ENCODE measurements at places on chromosomes 6 and 20.
A peak's percentile ranks its signal among the peaks of the same experiment; 100 is the strongest.

GRCh38 chr6:133710826-133711225 lies 178.1 kb upstream of the TCF21 start:
- no peak for DNase-seq

- DNase-seq: no peak
These were observed 107.4 kb downstream of the RPP40 start for GRCh38 chr6:4896401-4896800.

DNA sequence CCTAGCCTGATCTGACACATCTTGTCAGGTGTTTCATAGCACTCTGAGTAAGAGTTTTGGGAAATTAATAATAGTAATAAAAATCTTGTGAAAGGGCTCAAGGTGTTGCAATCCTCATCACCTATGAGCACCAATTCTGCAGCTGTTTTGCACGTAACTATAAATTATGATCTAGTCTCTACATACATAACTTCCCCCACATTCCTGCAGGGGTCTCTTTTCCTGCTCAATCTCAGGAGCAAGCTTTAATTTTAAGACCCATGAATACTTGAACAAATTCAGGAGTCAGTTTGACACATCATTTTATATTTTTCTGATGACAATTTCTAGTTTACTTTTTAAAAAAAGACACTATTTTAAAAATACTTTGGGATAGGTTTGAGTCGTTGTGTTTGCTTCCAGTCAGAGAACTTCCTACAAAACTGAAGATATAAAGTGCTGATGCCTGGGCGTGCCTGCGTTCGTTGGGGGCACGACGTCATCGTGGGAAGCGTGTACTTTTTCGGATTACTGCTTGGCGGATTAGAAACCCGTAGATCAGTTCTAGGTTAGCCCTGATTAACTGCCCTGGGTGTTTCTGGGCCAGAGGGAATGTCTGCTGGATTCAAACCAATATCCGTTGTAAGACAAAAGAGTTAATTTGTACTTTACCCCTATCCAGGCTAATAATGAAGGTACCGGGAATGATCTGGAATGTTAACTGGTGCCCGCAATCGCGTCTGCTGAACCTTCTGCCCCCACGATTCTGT lies 1.0 kb upstream of the E2F3 start:
- DNase-seq: peak; percentile 45

GRCh38 chr20:31430568-31431115 lies 9.8 kb upstream of the DEFB123 start:
- no peak for DNase-seq

- peak; percentile 79 for DNase-seq
These were observed 6.8 kb upstream of the MRPS10 start for GRCh38 chr6:42224222-42225028.

- DNase-seq: no peak
These were observed 167.9 kb upstream of the MCHR2 start for GRCh38 chr6:100161782-100162365.

GRCh38 chr6:101231606-101232235 lies 161.8 kb upstream of the GRIK2 start:
- no peak for DNase-seq

- DNase-seq: peak; percentile 92
These were observed 109.8 kb downstream of the HFE start for GRCh38 chr6:26196846-26197635.

DNA sequence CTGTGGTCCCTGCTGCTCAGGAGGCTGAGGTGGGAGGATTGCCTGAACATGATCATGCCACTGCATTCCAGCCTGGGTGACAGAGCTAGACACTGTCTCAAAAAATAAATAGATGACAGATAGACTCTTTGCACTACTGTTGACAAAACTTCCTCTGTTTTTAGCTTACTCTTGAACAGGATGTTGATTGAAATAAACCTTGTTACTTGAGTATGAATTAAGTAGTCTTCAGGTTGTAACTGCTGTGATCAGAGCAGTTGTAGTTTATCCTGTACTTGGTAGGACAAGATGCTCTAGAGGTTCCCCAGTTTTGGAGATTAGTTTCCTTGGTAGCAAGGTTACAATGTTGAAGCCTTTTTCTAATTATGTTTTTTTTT lies 1.5 kb downstream of the GTF3C6 start:
- DNase-seq: no peak

GRCh38 chr6:37004044-37004980 lies 1.1 kb upstream of the FGD2 start:
- DNase-seq: no peak

DNA sequence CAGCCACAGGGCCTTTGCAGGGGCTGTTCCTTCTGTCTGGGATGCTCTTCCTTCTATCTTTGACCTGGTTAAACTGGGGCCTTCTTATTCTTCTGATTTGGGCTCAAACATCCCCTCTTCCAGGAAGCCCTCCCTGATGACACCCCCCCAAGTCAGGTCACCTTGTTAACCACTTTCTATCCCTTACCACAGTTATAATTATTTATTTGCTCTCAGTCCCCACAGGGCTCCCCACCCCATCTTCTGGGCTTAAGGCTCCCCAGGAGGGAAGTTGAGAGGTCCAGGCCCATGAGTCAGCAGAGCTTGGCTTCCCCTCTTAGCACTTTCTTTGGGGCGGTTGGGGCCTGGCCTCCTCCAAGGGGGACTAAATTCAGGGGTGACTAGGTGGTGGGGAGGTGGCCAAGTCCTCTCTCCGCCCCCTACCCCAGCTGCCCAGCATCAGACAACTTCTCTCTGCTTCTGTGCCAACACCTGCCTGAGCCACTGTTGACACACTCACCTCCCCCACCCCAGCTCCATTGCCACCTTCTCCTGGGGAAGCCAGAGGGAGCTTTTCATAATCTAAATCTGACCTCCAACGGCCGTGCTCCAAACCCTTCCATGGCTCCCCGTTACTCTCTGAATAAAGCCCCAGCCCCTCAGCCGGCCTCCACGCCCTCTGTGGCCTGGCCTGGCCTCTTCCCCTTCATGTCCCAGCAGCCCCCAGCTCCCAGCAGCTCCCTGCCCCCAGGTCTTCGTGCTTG lies 70.0 kb downstream of the CEBPB start:
- no peak for DNase-seq

DNA sequence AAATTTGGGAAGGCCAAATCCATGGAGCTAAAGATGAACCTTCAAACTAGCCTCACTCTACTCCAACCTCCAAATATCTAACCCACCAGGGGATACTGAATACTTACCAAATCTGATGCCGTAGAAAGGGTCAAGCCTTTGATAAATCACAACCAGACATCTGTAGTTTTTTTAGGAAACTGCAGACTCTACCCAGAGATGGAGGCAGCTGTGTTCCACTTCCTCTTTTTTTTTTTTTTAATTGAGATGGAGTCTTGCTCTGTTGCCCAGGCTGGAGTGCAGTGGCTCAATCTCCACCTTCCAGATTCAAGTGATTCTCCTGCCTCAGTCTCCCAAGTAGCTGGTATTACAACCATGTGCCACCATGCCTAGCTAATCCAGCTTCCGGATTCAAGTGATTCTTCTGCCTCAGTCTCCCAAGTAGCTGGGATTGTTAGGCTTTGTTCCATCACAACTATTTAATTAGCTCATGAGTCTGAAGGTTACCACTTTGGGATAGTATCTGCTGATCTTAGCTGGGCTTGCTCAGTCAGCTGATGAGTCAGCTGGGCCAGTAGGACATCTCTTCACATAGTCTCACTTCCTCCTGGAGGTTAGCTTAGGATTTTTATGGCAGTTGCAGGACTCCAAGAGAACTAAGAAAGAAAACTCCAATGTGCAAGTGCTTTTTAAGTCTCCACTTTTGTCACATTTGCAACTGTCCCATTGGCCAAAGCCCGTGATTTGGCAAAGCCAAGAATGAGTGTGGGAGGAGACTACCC lies 13.3 kb downstream of the FRK start:
- no peak for DNase-seq

GRCh38 chr6:3910106-3910663 lies 61.0 kb downstream of the FAM50B start:
- DNase-seq: no peak

DNA sequence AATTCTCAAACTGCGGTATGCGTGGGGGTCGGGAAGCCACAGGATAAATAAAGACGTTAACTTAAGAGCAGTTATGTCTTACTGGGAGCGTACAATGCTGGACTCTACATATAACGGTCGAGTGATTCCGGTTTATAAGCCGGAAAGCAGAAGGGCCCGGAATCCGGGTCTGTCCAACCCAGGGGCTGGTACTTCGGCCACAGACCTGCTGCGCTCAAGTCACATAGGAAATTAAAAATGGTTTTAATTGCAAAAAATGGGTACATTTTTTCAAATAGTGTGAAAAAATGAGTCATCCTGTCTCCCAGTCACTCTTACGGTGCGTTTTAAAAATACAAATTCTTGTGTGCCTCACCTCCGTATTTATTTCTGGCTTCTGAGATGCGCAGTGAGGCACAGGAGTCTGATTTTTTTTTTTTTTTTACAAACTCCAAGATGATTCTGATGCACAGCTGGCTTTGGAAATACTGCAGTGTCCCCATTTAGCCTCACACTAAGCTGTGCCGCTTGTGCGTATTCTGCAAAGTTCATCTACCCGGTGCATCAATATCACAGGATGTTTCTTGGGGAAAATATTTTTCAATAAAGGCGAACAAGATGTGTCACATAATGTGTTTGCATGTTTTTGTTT lies 1.0 kb downstream of the PCIF1 start:
- DNase-seq: no peak

DNA sequence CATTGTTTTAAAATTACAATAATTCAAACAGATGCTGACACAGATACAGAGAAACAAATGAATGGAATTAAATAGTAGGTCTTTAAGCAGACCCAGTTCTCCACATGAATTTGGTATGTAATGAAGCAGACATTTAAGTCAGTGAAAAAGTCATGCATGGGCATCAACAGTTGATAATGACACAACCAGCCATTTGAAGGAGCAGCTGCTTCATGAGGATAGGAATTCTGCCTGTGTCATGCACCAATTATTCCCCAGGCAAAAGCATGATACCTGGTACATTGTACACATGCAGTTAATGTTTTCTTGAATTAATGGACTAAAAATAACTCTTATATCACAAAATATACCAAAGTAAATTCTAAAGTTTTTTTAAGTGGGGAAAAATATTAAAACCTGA lies 11.2 kb upstream of the HEY2 start:
- DNase-seq: no peak

Measured in RWPE1 (cell line).